ENCODE measurements at places on chromosomes 1 and 21. TPM values are rescaled to one million over a fixed set of nuclear protein-coding genes. Genes with fewer than 3 reads are reported as not detected.
A peak's percentile ranks its signal among the peaks of the same experiment; 100 is the strongest.

Gene SIK1
- 0.65 TPM for total RNA-seq

Gene SPRR2G
- not detected for total RNA-seq

Gene C1orf53
- total RNA-seq: 3.4 TPM

Gene SLAMF8
- not detected for total RNA-seq

Gene OR2L2
- not detected for total RNA-seq

Gene GBP5
- under 0.01 TPM for total RNA-seq

Gene DVL1
- 39.7 TPM for total RNA-seq

Gene KCNA3
- not detected for total RNA-seq

Gene FHAD1
- not detected for total RNA-seq

Gene ATP6V1G3
- total RNA-seq: not detected

Gene SYTL1
- not detected for total RNA-seq

Gene BSDC1
- 29.6 TPM for total RNA-seq

DNA sequence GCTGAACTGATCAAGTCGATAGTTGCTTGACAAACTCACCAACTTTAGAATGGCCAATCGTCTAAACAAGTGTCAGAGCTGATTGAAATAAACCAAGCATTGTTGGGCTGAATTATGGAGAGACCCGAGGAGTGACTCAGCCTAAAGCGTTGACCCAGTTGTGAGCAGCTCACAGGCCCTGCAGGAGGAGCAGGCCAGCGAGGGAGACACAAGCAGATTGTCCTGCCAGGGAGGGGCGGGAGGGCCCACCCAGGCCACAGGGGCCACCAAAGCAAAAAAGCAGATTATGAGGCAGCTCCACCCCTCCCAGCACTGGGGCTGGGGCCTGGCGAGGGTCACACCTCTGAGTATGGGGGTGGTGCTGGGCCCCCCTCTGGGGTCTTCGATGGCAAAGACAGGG, 10.1 kb upstream of the MATN1 start:
- no peak for DNase-seq

DNA sequence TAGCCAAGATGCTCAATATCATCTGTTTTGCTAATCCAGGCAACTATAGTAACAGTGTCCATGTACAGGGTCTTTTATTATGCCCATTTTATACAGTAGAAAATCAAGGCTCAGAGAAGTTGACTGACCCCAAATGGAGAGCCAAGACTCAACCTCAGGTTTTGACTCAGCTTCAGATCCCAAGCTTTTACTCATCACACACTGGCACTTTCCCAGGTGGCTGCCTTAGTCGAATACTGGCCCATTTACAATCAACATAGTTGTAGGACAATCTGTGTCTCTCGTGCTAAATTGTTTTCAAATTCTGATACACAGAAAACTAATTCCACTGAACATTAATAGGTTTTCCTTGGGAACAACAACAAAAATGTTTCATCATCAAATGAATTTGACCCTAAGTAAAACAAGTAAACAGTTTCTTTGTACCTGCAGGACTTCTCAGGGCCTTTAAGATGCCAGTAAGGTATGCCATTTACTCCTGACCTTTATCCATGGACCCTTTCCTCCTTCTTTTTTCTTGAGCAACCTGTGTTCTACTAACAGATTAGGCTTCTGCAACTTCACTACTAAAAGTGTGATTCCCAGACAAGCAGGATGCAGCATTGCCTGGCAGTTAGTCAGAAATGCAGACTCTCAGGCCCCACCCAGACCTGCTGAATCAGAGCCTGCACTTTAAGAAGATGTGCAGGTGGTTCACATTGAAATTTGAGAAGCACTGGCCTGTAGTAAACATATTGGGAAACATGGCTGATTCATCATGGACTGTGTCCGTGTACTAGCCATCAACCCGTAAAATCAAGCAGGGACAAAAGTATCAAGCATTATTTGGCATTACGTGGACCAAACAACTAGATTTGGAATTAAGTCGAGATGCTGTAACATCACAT, 128.8 kb downstream of the RRAGC start:
- no peak for DNase-seq

DNA sequence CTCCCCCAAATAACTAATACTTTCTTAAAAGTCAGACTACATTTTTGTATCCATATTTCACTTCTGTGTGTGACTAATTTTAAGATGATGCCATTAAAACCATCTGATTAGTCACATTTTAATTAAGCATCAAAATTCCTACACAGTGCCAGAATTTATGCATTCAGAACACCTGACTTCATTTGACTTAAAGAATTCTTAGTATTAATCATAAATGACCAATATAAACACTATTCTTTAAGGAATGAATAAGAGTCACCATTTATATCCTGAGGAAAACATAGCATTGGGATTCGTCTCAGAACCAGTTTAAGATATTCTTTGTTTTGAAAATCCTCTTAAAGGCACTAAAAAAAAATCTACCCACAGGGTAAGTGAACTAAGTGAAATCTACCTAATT, 37.0 kb downstream of the TM2D1 start:
- DNase-seq: no peak

GRCh38 chr1:58620926-58621325, 43.9 kb upstream of the TACSTD2 start:
- no peak for DNase-seq

- no peak for DNase-seq
Measured at GRCh38 chr1:152514715-152515433, 592 bp downstream of the CRCT1 start.

DNA sequence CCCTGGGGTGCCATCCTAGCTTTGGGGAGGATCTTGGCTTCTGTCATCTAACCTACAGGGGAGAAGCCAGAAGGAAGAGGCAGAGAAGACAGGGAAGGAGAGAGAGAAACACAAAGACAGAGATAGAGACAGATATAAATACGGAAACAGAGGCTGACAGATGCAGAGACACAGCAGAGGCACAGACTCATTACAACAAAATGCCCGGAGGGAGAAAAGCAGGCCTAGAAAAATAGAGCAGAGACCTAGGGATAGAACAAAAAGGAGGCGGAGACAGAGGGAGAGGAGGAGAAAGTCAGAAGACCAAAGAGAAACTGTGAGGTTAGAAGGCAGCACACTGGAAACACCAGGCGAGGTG, 1.9 kb downstream of the PEAR1 start:
- peak; percentile 31 for DNase-seq

DNA sequence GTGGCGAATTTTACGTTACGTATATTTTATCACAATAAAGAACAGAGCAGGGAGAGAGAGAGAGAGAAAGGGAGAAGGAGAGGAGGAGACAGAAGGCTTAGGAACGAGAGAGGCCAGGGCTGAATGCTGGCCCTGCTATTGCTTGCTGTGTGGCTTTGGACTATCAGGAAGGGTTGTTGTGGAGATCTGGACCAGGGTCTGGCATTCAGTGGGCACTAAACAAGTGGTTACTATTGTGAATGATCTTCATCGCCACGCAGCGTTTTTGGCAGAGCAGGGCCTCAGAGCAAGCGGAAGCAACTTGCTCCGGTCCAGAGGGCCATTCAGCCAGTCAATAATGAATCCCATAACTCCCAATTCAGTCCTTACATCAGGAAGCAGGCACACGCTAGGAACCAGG, 26.4 kb downstream of the PIK3C2B start:
- DNase-seq: no peak

DNA sequence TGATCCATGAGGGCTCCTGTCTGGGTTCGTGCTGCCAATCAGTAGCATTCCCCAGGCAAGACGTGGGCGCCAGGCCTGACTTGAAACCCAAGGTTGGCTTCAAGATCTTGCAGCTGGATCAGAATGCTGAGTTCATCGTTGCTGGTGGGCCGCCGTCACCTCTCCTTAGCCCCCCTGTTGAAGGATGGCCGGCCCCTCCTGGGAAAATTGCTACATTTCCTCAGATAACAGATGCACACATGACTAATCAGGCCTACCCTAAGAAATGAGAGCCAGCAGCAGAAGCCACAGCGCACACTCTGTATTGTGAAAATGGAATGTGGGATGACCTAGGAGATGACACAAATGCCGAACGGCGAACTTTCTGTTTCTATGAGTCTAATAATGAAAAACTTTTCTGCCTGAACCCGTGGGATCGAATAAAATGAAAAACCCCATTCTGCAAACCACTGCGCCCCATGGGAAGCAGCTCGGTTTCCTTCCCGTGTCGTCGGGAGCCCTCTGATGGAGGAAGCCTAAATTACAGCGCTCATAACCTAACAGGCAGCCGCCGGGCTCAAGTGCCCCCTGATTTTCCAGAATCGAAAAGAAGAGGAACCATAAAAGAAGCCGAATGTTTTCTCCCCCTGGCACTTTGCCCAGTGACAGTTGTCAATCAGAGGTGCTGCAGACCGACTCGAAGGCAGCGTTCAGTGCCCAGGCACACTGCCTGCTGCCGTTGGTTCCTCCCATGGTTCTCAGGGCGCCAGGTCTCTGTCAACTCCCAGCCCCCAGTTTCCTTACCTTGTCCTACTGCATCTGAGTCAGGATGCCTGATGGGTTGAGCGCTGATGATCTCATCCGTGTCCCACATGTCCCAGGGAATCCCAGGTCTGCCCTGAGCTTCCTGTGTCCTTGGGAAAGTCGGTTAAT, 38.2 kb upstream of the H6PD start:
- peak; percentile 85 for DNase-seq

DNA sequence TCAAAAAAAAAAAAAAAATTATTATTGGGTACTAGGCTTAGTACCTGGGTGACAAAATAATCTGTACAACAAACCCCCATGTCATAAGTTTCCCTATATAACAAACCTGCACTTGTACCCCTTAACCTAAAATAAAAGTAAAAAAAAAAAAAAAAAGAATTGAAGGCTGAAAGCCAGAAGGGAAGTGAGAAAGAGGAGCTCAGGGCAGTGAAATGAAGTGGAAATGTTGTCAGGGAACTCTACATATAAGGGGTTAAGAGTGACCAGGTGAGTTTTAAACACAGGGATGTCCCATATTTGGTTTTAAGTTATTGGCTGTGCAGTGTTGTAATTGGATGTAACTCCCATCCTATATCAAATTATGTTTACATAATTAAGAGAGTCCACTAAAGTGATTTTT, 85.7 kb upstream of the ABCD3 start:
- no peak for DNase-seq

DNA sequence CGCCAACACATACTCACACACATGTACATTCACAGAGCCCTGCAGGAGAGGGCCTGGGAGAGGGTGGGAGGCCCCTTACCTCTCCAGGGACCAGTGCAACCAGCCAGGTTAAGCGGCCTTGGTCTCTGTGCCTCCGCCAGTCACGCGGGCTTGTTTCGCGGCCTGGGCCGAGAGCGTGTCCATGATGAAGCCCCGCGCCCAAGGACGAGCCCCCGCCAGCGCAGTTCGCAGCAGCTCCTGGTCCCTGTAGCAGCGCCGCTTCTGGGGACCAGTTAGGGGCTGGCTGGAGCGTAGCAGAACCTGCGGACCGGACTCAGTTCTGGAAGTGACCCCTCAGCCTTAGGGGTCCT, 7.3 kb upstream of the FAM167B start:
- no peak for DNase-seq

GRCh38 chr1:85344256-85344694, 67.8 kb upstream of the BCL10 start:
- peak; percentile 85 for DNase-seq
